ENCODE measurements at places on chromosomes 2 and 18.
A peak's percentile ranks its signal among the peaks of the same experiment; 100 is the strongest.

DNA sequence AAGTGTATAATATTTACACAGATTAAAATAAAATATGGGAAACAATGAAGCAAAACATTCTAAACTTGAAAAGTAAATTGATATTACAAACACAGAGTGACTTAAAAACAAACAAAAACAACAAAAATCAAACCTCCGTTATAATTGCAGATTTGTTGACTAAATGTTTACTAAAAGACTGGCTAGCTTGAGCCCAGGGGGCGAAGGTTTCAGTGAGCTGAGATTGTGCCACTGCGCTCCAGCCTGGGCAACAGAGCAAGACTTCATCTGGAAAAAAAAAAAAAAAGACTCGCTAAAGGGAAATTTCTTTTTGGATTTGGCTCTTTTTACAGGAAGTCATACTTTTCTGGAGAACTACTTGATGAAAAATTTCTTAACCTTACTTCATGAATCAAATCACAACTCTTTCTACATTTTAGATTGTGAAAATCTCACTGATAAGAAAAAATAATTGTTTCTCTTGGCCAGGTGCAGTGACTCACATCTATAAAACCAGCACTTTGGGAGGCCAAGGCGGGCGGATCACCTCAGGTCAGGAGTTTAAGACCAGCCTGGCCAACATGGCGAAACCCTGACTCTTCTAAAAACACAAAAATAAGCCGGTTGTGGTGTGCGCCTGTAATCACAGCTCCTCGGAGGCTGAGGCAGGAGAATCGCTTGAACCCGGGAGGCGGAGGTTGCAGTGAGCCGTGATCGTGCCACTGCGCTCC lies 9.7 kb downstream of the TFPI start:
- DNase-seq: no peak

- DNase-seq: no peak
Observed at GRCh38 chr2:54557601-54558187, 101.6 kb downstream of the SPTBN1 start.

DNA sequence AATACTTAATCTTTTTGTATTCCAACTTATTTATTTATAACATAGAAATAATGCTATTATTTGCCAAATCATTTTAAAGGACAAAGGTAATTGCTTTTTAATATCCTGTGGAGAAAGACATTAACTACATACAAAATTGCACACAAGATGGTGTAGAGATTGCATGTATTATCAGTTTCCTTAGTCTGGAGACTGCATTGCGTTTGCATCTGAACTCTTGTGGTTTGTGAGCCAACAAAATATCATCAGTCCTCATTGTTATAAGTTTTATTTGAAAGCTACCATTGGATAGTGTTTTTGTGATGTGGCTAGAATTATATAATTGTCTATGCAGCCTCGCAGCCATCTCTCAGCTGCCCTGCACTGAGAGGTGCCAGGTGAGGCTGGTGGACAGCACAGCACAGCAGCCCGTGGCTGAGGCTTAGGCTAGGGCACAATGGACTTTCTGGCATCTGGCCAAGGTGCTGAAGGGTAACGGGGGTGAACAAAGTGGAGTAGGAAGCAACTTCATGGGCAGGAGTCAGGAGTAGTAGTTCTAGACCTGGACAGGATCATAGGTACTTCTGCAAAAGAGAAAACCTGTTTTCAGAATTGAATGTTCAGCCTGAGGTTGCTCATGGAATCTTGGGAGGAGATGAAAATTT lies 15.1 kb downstream of the RASGRP3 start:
- no peak for DNase-seq

- peak; percentile 27 for DNase-seq
Observed at GRCh38 chr2:197571627-197572271, 55.9 kb downstream of the MOB4 start.

All from HT1080 (cell line).